Activated effector memory CD4-positive, alpha-beta T cell treated with Interleukin-2 at 50 U/mL for 16 hours (primary cell): ENCODE measurements at places on chromosomes 2 and 18.

- DNase-seq, result no peak
These were observed 30.7 kb upstream of the DUSP2 start for GRCh38 chr2:96175951-96176350.

DNA sequence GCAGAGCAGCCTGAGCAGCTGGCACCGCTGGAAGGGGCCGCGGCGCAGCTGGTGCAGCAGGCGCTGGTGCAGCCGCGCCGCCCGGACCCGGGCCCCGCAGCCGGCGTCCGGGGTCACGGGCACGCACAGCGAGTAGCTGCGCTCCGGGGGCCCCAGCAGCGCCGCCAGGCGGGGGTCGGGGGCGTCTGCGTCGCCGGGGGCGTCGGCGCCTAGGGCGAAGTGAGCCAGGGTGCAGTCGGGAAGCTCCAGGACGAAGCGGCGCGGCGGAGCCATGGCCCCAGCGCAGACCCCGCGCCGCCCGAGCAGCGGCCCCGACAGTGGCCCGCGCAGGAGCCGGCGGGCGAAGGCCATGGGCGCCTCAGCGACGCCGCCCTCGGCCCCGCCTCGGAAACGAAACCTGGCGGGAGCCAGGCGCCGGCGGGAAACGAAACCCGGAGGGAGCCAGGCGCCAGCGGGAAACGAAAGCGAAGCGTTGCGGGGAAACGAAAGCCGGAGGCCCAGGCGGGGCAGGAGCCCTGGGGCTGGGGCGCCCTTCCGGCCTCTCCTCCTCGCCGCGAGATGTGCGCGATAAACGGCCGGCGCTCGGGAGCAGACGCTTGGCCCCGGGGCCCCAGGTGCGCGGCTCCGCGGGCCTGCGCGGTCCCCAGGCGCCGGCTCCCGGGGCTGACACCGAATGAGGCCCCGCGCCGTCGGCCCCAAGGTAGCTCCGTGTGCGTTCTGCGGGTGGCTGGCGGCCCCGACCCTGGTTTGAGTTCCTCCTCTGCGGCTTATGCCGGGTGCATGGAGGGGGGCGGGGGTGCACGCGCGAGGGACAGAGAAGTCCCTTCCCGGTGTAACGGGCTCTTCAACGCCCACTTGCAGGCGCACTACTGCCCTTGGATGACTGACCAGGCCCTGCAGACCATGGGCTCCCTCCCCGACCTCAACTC is at the start of gene CMPK2:
TSS of gene CMPK2 (minus strand) at position 562 of the 929 bp plus-strand sequence. CDS start at position 351, 211 bp downstream.
- DNase-seq, result peak; percentile 73

DNA sequence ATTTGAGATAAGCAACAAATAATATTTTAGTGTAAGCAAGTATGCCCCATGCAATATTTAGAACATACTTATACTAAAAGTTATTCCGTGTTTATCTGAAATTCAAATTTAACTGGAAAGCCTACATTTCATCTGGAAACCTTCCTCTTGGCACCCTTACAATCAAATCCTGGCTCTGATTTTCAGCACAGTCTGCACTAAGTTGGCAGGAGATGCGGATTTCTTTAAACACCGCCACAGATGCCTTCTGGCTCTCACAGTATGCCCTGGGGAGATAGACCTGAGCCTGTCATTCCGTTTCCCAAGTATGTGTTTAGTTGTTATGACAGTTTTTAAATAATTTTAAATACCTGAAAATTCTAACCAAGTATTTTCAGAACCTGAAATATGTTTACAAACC is 7.3 kb upstream of the MLPH start:
- no peak for DNase-seq

DNA sequence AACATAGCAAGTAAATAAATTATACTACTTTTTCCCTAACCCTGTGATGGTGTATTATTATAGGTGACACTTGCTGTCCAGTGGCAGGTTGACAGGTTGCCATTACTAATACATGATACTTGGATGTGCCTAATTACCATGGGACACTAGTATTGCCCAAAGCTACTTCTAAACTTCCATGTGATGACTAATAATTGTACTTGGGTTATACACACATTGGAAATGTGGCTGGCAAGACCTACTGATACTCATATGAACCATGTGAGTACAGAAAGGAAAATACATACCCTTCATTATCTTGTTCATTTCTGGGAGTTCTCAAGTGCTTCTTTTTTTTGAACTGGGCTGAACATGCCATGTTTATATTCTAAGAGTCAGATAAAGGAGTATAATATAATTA is 156.4 kb downstream of the IKZF2 start:
- no peak for DNase-seq

GRCh38 chr2:95347681-95348608 is 50.8 kb downstream of the KCNIP3 start:
- DNase-seq, result no peak

DNA sequence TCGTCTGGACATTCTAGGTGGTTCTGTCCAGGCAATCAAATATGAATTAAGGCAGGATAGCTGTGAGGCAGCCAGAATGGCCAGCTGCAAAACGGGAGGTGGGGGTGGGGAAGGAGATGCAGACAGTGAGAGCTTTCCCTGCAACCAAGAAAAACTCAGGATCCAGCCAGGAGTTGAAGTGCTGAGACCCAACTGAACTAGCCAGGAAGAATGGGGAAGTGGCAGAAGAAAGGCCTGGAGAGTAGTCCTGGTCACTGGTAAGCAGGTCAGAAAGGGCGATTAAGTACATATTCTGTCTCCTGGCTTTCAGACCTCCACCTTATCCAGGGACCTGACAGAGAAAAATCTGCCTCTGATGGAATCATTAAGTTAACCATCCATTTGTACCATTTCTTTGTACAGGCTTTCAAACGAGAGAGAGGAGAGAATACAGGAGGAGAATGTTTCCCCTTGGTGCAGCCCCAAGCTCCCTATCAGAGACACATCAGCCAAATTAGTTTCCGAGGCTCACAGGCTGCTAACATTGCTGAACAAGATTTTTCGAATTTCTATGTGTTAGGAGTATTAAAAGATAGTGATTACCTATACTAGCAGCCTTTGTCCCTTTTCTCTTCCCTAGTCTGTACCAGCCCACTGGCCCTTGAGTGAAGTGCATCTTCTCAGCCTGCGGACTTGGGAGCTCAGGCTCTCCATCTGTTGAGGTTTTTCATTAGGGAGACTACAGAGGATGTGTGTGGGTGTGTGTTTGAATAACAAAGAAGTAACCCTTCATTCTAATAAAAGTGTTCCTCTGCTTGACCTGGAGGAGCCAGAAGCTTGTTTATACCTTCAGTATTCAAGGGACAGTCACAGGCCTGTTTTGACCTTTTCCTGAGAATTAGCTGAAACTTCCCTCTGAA is 12.5 kb upstream of the HOXD1 start:
- no peak for DNase-seq
